Progenitor cell of endocrine pancreas (in vitro differentiated cells): ENCODE measurements at places on chromosomes 6 and 20. TPM values are rescaled to one million over a fixed set of nuclear protein-coding genes. Genes with fewer than 3 reads are reported as not detected.
A peak's percentile ranks its signal among the peaks of the same experiment; 100 is the strongest.

TSBP1 gene
- not detected in 2 replicates for total RNA-seq

PSORS1C2 gene
- not detected in 2 replicates for total RNA-seq

KCNQ5 gene
- total RNA-seq, result 0.53 and 1.0 TPM in 2 replicates

HLA-DRB1 gene
- total RNA-seq, result 4.6 and 7.7 TPM in 2 replicates

CDH26 gene
- 13.4 and 17.1 TPM in 2 replicates for total RNA-seq

MLN gene
- not detected in 2 replicates for total RNA-seq

HTR1B gene
- 8.9 and 10.3 TPM in 2 replicates for total RNA-seq

NUDT3 gene
- 20.6 and 23.4 TPM in 2 replicates for total RNA-seq

SLC13A3 gene
- total RNA-seq, result 2.9 and 5.0 TPM in 2 replicates

- DNase-seq, result no peak
Observed at GRCh38 chr6:27183060-27183832, 64.3 kb upstream of the PRSS16 start.

DNA sequence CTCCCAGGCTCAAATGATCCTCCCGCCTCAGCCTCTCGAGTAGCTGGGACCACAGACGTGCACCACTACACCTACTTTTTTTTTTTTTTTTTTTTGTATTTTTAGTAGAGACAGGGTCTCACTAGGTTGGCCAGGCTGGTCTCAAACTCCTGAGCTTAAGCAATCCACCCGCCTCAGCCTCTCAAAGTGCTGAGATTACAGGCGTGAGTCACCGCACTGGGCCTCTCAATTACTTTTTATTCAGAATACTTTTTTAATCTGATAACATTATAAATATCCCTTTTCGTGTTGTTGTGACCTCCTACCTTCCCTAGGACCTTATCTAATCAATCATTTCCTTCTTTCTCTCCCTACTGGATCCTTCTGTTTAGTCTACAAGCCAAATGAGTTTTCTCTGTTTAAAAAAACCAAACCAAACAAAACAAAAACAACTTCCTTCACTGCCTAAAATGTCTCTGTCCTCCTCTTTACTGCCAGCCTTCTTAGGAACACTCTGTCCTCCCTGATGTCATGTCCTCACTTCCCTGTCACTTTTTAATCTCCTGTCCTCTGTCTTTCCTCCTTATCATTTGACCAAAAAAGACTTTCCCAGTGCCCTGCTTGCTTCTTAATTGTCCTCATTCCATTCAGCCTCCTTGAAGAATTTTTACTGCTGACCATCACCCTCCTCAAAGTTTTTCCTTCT, 85.0 kb downstream of the CAP2 start:
- DNase-seq, result no peak

GRCh38 chr6:11366183-11366933, 133.9 kb upstream of the NEDD9 start:
- no peak for DNase-seq

DNA sequence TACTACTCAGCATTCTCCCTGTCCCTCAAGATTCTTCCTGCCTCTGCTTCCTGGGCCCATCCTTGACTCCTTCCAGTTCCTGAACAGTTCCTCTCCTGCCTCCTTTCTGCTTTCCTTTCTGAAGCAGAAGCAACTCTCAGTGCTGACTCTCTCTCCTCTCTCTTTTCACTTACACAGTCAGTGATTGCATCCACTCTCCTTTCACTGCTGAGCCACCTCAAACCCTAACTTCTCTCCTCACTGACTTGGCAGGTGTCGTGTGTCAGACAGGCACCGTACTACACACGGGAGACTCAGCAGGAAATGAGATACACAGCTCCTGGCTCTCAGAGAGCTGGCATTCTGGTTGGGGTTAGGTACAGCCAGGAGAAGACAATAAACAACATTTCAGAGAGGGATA, 5.6 kb downstream of the ABHD16A start:
- DNase-seq, result no peak

DNA sequence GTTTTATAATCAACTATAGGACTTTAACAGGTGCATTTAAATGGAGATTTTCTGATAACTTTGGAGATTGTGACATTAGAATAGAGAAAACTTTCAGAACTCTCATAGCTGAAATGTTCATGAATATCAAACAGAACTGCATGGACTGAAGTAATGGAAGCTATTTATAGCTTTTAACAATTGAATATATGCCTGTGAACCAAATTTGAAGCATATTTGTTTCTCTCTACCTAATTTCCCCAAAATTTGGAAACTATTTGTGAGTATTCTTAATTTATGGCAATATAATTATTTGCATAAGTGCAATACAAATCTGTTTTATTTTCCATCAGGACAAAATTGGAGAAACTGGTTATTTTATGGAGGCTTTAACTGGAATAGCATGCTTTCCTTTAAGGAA, 96.6 kb downstream of the PLG start:
- DNase-seq, result no peak

GRCh38 chr6:43851204-43851865, 81.3 kb downstream of the VEGFA start:
- no peak for DNase-seq

GRCh38 chr20:50558483-50558925, 48.3 kb downstream of the PTPN1 start:
- no peak for DNase-seq

DNA sequence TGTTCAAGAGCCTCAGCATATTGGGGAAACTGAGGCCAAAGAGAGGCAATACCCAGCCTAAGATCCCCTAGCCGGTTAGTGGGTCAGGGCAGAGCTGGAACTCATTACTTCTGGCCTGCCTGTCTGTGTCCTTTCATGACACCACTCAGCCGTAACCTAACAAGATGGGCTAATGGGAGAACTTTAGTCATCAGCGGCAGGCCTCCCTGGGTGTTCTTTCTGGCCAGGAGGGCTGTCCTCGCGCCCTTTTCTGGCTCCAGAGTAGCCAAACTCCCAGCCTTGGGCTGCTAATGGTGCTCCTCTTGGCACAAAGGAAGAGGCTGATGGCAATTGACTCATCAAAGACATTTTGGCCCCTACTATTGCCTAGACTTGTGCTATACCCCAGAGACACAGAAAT, 76.6 kb downstream of the NCR2 start:
- no peak for DNase-seq

DNA sequence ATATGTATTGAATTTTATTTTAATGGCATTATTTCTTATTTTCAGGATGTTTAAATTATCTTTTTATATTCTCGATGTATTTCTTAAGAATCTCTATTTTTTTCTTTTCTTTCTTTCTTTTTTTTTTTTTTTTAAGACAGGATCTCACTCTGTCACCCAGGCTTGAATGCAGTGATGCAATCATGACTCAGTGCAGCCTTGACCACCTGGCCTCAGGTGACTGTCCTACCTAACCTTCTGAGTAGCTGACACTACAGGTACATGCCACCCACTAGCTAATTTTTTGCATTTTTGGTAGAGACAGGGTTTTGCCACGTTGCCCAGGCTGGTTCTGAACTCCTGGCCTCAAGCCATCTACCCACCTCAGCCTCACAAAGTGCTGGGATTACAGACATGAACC, 143.8 kb upstream of the LAMA2 start:
- DNase-seq, result no peak

DNA sequence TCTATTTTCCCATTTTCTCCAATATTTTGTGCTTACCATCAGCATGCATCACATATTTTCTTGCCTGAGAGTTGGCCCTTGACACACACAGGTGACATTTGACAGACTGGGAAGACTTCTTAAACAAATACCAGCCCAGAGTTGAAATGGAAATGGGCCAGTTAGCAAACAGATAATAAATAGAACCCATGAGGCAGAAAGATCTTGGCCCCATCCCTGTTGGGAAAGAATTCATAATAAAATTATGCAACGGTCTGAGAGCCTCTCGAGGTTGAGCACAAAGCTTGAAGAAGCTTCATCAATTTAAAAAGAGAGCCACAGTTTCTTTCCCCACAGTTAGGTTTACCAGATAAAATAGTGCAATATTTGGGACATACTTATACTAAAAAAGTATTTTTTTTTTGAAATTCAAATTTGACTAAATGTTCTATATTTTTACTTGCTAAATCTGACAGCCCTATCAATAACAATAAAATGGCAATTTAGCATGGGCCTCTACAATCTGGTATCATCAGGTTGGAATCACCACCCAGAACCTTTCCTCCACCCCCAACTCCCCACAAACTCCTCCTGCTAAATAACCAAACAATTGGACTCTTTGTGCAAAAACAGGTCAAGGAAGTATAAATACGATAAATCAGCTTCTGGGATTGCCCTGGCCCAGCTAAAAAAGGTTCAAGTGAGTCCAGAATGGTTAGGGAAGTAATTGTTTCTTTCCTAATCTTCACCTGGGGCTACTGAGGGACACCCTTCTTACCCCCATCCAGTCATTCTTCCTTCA, 129.8 kb downstream of the CD164 start:
- DNase-seq, result no peak

DNA sequence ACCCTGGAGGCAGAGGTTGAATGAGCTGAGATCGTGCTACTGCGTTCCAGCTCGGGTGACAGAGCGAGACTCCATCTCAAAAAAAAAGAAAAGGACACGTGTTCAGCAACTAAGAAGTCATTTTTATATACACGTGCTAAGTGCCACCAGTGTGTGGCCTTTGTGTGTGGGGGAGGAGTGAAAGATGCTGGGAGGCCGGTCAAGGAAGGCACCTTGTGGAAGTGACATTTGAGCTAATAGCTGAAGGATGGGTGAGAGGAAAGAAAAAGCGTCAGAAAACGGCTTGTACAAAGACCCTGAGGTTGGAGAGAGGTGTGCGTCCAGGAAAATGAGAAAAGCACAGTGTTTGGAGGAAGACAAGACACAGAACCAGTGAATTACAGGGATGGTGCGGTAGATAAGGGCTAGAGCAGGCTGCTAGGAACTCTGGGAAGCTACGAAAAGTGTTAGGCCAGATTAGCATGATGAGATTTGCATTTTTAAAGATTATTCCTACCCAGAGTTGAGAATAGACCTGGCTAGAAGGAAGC, 11.6 kb downstream of the RREB1 start:
- no peak for DNase-seq

DNA sequence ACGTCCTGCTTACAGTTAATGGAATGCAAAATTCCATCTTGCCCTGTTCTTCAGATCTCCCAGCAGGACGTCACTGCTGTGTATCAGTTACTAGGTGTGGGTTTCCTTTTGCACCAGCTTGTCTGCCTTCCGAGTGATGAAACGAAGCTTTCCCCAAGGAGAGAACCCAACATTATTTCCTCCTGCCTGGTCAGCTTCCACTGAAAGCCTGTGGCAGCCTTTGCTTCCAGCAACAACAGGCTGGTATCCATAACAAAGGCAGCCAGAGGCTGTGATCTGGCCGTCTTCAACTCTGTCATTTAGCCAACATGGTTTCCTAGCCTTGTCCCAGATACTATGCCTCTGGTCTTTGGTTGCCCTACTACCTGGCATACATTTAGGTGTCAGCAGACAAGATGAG, 78.9 kb upstream of the HEY2 start:
- no peak for DNase-seq

GRCh38 chr6:30721198-30722024, 1.3 kb downstream of the TUBB start:
- DNase-seq, result peak; percentile 92

GRCh38 chr6:148927586-148927985, 180.8 kb downstream of the UST start:
- DNase-seq, result no peak
